ENCODE measurements at places on chromosomes 16 and 17.
A peak's percentile ranks its signal among the peaks of the same experiment; 100 is the strongest.

- DNase-seq, result no peak
Observed at GRCh38 chr17:29546085-29546484, 20.8 kb downstream of the ABHD15 start.

GRCh38 chr16:53510704-53511070 is 7.7 kb upstream of the AKTIP start:
- no peak for DNase-seq

DNA sequence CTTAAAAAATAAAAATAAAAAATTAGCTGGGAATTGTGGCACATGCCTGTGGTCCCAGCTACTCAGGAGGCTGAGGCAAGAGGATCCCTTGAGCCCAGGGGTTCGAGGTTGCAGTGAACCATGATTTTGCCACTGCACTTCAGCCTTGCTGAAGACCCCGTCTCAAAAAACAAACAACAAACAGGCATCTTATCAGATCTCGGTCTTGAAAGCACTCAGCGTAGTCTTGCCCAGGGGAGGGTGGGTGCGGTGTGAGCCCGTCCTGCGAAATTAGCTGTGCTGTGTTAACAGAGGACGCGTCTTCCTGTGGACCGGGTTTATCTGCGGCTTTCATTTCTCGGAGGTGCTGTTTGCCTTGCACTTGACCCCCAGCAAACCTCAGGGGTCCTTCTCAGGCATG is 5.4 kb downstream of the GAA start:
- no peak for DNase-seq

GRCh38 chr16:4373909-4374742 is 2.5 kb downstream of the VASN start:
- peak; percentile 95 for DNase-seq

DNA sequence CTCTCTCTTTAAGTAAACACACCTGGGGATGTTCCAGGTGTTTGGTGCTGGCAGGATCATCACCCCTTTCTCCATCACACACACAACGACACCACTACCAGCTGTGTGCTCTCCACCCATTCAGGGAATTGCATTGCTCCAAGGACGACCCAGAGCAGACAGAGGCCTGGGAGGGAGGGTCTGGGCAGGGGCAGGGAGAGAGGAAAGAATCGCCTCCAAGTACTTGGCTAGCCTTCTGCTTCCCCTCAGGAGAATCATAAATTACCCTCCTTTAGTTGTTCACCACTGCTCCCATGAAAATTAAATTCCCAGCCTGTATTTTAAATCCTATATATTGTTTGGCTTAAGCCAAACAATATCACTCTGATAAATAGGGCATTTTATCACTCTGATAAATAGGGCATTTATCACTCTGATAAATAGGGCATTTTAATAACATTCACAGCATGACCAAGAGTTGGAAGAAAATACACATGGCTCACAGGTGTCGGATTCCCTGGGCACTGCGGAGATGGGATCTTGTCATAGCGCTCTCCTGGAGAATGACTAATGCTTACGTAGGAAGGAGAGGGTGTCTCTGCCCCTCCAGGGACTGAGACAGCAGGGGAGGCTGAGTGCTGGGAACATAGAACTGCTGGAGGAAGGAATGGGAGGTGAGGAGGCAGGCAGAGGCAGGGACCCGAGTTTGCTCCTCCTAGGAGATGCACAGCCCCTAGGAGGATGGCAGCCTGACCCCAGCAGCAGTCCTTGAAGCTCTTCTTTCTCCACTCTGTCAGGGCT is 673.6 kb downstream of the HS3ST4 start:
- no peak for DNase-seq

DNA sequence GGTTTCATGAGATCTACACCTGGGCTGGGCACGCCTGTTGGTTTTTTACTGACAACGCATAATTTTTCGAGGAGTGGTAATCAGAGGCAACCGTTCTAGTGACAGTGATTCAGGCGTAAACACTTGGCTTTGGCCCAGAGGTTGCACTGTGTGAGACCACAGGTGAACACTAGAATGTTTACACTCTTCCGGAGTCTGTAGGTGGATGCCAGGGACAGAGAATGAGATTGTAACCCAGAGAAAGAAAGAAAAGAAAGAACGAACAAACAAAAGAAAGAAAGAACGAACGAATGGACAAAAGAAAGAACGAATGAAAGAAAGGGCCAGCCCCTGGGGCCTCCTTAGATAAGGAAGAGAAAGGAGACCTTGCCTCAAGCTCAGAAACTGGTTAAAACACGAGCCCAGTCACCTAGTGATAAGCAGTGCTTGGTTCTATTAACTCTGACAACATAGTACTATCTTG is 113.2 kb downstream of the PRKCB start:
- no peak for DNase-seq

- peak; percentile 80 for DNase-seq
Observed at GRCh38 chr16:55495616-55496289, 13.1 kb upstream of the LPCAT2 start.

DNA sequence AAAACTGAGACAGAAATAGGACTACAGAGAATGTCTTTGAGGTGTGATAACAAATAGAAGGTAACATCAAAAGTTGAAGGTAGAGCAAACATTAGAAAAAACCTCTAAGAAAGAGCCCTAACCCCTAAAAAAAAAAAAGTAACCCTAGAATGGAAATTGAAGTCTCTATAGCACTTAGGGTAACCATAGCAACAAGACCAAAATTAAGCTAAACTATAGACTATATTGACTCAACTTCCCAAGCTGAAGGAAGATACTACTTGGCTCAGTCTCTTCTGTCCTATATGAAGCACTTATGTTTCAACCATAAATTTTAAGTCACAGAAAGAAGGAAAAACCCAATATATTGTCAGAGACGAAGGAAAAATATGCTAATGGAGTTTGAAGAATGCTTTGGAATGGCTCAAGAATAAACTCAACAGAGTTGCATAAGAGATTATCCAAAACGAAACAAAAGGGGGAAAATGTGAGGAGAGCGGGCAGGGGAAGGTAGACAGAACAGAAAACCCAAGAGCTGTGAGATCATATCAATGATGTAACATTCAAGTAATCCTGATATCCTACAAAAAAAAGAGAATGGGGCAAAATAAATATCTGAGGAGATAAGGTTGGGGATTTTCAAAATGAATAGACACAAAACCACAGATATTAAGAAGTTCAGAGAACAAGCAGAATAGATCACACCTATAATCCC is 88.4 kb downstream of the USP32 start:
- no peak for DNase-seq

DNA sequence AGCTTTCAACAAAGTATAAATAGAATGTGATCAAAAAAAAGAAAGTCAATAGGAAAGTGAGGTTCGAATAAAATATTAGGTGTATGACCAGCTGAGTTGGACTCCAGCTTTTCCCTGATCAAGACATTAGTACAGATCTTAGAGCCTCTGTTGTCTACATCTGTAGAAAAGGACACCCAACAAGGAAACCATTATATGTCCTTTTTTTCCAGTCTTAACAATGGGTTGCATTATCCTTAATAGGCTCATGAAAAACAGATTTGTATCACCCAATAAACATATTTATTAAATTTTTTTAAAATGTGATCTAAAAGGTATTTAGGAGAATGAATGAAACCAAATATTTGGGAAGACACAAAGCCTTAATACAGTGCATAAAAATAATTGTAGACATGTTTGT is 18.1 kb downstream of the ABCA6 start:
- DNase-seq, result no peak

- DNase-seq, result no peak
Observed at GRCh38 chr17:81955756-81956544, 5.0 kb downstream of the NOTUM start.

DNA sequence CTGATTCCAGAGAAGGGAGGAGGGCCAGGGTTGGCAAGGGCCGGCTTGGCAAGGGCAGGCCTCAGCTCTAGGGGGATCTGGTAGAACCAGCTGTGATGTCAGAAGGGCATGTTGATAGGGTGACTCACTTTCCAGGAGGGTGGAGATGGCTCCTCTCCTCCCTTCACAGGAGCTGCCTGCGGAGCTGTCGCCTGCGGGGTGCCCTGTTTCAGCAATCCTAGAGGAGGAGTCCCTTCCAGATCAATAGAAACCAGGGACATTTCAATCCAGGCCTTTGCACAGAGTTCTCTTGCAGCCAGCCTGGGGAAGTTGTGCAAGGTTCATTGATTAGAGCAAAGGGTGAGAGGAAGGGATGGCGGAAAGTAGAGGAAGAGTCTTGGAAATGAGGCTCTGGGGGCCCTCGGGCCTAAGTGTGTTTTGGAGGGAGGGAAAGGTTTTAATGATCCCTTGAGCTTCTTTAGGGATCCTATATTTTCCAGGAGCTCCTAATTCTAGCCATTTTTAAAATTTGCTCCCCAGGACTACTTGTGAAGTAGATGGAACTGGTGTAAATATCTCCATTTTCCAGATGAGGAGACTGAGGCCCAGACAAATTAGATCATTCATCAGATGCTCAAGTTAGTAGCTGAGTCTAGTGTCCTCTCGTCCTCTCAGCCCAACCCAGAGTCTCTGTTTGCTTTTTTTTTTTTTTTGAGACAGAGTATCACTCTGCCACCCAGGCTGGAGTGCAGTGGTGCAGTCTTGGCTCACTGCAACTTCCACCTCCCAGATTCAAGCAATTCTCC is 24.8 kb upstream of the CSNK2A2 start:
- DNase-seq, result no peak

DNA sequence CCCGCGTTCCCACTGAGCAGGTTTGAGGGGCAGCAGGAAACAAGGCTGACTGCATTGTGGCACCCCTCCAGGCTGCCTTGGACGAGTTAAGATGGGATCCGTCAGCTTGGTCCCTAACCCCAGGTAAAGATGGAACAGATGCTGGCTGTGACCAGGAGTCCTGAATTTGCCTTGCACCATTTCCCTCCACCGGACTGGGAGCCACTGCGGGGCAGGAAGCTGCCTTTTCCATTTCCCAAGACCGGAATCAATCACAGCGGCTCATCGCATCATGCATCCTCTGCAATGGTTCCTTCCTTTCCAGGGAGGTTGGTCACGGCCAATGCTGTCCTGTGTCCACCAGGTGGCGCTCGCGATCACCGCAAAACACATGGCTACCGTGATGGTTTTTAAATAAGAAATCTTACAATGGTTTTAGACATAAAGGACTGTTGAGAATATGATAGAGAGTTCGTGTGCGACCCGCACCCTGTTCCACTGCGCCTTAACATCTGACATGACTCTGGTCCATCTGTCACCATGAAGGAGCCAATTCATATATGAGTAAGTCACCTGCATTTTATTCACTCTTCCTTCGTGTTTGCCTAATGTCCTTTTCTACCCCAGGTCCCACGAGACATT is 6.8 kb upstream of the MEAK7 start:
- peak; percentile 36 for DNase-seq

DNA sequence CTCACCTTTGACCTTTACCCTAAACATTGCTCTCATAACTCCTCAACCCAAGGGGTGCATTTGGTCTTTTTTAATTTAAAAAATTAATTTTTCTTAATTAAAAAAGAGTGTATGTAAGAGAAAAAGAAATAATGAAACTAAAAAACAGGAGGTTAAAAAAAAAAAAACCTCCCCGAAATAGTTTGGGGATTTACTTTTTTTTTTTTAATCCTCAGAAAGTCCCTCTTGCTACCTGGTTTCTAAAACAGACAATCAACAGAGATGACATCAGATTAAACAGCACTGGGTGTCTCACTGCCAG is 301.3 kb downstream of the SOX9 start:
- no peak for DNase-seq

- no peak for DNase-seq
Observed at GRCh38 chr17:17823433-17824118, 13.2 kb downstream of the SREBF1 start.

- DNase-seq, result no peak
Observed at GRCh38 chr16:57993438-57993837, 7.0 kb downstream of the ZNF319 start.

DNA sequence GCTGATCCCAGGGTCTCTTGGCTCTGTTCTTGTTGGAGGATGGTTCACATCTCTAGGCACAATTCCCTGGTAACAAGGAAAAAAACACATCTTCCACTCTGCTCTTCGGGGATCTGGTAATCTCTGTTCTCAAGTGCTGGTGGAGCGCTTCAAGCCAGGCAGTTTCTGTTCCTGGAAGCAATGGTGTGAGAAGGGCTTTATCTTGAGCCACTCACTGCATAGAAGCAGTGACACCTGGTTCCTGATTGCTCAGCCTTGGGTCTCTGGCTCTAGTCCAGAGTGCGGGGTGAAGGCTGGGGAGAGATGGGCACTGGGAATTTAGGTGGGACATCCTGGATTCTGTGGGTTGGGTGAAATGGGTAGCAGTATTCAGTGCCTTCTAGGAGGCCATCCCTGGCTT is 14.1 kb downstream of the AKAP1 start:
- no peak for DNase-seq

DNA sequence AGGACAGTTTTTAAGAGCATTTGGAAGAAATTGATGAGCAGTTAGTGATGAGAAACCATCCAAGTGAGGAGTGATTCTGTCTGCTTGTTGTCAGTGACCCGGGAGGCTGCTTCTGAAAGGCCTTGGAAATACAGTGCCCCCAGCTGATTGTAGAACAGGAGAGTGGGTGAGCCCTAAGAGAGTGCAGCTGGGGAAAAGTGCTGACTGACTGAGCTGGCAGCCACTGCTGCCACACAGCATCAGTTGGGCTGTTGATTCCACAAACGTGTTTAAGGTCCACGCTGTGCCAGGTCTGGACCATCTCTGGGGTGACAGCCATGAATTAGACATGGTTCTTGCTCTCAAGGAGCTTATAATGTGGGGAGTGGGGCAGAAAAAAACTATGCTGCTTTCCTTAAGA is 18.9 kb downstream of the NUP93 start:
- no peak for DNase-seq

DNA sequence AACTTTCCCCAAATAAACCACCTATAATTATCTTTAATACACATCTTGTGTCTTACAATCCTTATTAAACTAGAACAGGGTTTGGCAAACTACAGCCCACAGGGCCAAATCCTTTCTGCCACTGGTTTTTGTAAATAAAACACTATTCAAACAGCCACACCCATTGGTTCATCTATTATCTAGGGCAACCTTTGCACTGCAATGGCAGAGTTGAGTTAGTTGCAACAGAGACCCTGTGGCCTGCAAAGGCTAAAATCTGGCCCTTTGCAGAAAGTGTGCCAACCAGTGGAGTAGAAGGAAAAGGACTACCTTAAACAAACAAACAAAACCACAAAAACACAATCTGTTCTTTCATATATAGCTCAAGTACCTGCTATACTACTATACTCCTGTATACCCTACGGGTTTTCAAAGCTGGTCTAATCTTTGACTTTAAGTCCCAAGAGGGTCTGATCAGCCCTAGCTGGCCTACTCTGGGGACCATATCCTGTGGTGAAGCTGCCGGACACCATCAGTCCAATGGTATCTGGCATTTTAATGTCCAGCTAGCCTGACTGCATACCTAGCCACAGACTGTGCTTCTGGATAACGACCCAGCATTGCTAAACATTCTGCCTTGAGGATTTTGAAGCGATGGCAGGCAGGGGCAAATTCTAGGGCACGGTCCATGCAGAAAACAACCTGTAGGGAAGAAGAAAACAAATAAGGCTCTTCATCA is 23.3 kb downstream of the CNP start:
- no peak for DNase-seq
